IPS-NIHi11 (cell line): ENCODE measurements at places on chromosomes 5 and 9.

GRCh38 chr5:178081571-178082243, 31.6 kb upstream of the N4BP3 start:
- no peak for DNase-seq

DNA sequence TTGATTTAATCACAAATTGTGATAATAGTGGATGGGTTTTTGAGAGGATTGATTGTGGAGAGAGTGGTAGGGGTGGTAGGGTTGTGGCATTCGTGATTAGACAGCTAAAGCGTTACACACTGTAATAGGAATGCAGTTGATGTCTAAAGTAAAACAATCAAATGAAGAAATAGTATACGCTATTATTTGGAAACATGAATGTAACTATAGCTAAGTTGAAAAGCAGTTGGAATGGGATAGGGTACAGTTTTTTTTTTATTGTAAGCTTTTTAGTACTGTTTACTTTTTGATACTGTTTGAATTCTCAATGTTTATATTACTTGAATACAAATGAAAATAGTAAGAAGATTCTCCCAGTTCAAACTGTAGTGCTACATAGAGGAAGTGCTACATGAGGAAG, 51.8 kb downstream of the RANBP17 start:
- DNase-seq, result no peak

DNA sequence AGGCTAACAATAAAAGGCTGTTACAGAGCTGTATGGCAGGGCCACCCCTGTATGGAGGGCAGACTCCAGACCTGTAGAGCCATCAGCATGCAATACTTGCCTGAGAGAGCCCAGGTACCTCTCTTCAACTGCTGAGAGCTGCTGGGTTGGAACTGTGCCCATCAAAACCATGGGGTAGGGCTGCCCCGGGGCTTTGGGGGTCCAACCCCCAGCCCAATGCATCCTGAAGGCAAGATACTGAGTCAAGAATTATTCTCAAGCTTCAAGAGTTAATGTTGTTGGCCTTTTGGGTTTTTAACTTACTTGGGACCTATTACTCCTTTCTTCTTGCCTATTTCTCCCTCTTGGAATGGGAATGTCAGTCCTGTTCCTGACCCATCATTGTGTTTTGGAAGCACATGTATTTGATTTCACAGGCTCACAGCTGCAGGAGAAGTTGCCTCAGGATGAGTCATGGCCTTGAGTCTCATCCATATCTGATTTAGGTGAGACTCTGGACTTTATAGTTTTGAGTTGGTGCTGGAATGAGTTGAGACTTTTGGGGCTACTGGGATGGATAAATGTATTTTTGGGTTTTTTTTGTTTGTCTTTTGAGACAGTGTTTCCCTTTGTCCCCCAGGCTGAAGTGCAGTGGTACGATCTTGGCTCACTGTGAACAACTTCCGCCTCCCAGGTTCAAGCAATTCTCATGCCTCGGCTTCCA, 21.0 kb upstream of the CDK7 start:
- no peak for DNase-seq

DNA sequence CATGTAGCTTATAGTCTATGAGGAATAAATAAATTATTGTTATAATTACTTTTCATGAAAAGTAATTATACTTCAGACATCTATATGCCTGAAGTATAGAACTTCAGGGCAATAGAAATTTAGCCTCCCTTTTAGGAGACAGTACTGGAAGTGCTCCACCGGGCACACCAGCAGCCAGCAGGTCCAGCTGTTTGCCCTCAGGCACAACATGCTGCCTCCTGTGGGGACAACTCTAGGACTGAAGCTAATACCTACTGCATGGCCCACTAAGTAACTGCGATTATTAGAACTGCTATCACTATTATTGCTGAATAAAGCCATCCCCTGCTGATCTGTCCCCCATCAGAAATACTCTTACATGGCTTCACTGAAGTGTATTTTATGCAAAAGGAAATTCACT, 329.6 kb downstream of the MED10 start:
- DNase-seq, result no peak

DNA sequence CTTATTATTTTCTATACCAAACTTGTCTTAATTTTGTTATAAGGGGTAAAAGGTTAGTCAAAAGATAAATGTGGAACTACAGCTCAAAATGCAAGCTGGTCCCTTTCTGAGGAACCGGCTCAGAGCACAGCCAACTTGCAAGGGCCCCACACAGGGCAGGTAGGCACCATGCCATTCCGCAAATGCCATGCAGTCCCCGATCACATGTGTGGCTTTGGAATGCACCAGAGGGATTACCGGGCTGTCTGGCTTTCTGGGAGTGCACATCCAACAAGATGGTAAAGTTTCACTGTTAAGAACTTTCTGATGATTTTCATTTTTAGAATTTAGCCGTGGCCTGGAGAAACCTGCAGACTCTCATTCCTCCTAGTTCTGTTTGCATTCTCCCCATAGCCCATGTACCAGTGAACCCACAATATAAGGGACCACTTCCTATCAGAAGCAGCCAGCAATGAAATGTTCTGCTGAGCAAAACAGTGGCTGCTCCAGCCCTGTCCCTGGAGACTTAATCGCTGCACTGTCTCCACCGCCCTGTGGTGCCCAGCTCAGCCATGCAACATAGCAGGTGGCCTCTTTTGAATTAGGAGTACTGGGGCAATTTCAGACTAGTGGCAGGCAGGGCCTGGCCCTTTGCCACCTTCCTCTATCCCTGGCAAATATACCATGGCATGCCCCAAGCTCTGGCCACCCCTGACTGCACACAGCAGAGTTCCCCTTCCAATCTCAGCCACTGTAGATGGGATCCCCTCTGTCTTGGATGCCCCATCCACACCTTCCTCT, 11.4 kb downstream of the SHB start:
- DNase-seq, result no peak

- DNase-seq, result no peak
These were observed 632.9 kb upstream of the TLE4 start for GRCh38 chr9:78938821-78939220.

DNA sequence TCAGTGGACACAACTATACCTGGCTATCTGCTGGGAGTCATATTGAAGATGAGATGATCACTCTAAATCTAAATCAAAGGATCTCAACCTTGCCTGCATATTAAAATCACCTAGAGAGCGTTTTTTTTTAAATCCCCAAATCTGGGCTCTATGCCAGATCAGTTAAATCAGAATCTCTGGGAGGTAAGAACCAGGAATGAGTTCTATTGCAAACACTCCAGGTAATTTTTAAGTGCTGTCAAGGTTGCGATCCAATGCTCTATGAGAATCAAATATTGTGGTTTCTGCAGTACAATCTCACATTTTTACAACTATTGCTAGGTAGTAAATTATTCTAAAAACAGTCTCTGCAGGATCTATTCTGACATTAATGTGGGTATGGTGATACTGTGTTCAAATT, 202.3 kb upstream of the OR13F1 start:
- no peak for DNase-seq

DNA sequence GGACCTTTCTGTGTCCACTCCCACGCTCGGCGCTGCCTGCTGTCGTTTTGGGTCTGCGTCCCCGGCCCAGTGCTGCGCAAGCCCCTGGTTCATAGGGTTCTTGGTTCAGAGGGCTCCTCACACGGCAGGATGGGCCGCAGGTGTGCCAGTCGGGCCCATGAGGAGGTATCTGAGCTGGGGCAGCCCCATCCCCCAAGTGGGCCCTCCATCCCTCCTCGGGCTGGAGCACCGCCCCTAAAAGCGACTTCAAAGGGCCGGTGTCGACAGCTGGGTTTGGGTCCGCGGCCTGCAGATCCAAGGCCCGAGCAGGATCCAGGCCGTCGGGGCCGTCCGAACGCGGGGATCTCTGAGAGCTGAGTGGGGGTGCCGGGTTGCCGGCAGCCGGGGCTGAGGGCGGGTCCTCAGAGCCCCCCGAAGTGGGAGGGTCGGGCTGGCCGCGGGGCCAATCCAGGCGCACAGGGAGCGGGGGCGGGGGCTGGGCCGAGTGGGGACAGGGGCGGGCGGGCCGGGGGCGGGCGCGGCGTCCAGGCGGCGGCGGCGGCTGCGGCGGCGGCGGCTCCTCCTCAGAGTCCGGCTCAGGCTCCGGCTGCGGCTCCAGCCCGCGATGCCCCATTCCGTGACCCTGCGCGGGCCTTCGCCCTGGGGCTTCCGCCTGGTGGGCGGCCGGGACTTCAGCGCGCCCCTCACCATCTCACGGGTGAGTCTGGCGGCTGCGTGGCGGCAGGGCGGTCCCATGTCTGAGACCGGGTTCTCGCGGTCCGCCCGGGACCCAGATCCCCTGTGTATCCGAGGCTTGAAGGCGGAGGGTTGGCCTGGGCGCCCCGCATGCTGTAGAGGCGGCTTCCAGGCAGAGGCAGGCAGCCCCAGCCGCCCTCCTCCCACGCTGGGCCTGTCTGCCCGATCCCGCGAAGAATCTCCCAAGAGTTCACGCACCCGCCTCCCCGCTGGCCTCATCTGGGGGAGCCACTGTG, at the start of gene PDLIM4:
PDLIM4 (plus strand) TSS at position 566 of the 971 bp plus-strand sequence; CDS start at position 605, 39 bp downstream.
- DNase-seq, result peak; percentile 92
